ENCODE measurements at places on chromosomes 5 and 9.
A peak's percentile ranks its signal among the peaks of the same experiment; 100 is the strongest.

- DNase-seq = no peak
Measured at GRCh38 chr9:10208691-10209069, 404.1 kb downstream of the PTPRD start.

GRCh38 chr5:37834542-37835379 lies 5.1 kb downstream of the GDNF start:
- no peak for DNase-seq

- DNase-seq = no peak
Measured at GRCh38 chr9:124511891-124512805, 4.9 kb upstream of the NR5A1 start.

DNA sequence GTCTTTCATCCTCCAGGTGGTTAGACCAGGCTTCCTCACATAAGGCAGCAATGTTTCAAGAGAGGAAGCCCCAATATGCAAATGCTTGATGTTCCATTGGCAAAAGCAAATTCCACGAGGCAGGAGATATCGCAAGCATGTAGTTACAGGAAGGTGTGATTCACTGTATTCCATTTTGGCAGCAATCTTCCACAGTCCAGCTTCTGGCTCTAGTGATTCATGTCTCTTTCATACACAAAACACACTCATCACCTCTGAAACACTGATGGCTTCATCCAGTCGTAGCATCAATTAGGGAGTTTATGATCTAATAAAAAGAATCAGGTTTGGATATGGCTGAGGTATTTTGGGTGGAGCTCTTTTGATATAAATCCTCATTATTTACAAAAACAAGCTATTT lies 552.2 kb upstream of the RIOK2 start:
- DNase-seq = no peak

DNA sequence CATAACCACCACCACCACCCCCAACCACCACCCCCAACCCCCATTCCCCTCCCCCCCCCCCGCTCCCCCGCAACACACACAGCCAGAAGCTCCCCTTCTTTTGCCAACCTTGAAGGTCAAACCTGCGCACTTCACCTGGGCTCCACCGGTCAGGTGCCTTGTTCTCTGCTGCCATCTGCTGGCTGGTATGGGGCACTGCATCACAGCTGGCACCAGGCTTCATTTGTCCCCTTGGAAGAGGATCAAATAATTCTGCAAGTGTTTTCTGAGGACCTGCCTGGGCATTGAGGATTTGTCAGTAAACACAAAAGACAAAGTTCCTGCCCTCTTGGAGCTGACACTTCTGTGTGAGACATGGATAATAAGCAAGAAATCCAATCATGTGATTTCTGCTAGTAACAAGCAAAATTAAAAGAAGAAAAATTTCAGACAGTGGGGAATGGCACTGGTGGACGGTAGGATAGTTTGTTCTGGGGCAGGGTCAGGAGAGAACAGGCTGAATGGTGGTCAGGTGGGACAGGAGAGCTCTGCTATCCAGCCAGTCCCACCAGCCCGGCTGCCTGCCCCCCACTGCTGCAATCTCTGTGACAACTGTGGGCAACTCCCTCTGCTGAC lies 55.6 kb upstream of the LMX1B start:
- DNase-seq = peak; percentile 47

DNA sequence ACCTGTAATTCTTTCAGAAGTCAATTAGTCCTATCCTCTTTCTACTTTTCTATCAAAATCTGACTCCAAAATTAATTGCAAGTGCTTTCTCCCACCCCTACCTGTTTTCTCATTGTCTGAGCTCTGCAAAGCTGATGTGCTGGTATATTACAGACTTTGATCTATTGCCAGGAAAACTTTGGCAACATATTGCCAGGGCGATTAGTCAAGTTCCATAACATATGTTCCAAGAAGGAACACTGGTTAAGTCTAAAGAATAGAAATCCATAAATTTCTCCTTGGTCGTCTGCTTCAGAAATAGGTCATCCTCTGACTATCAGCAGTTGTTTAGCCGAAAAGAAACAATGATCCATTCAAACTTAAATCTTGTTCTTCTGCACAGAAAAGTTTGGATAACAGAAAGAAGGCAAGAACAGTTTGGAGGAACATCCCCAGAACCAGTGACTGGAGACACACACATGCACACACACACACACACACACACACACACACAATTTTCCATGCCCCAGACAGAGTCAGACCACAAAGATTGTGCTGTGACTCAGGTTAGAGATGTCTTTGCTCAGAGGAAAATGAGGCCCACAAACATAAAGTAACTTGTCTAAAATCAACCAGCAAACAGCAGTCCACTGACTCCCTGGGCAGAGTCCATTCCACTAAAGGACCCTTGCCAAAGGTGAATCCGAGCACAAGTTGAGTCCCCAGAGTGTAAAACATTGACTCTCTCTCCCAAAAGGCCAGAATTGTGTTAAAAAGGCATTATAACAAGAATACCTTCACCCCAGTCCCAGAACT lies 202.1 kb downstream of the DEPDC1B start:
- no peak for DNase-seq

DNA sequence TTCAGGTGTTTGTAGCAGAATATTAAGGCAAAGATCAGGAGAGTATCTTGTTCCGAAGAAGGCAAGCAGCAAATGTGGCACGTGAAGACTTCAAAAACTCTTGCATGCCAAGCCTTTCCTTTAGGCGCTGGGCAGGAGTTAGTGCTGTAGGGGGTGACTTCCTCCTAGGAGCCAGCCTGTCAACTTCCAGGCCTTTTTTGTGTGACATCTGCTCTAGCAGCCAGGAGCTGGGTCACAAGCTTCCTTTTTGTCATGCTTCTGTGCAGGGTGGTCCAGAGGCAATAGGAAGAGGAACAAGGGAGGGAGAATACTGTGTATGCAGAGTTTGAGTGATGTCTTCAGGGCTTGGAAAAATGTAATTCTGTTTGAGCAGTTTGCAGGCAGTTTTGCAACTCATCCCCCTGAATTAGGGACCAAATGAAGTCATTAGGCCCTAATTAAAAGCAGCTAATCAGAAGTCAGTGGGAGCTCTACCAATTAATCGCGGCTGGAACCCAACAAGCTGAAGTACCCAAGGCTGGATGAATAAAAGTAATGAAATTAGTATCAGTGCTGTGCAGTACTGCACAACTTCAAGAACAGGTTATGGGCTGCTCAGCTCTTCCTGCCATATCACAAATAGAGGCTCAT lies 53.5 kb downstream of the TLR4 start:
- DNase-seq = no peak

DNA sequence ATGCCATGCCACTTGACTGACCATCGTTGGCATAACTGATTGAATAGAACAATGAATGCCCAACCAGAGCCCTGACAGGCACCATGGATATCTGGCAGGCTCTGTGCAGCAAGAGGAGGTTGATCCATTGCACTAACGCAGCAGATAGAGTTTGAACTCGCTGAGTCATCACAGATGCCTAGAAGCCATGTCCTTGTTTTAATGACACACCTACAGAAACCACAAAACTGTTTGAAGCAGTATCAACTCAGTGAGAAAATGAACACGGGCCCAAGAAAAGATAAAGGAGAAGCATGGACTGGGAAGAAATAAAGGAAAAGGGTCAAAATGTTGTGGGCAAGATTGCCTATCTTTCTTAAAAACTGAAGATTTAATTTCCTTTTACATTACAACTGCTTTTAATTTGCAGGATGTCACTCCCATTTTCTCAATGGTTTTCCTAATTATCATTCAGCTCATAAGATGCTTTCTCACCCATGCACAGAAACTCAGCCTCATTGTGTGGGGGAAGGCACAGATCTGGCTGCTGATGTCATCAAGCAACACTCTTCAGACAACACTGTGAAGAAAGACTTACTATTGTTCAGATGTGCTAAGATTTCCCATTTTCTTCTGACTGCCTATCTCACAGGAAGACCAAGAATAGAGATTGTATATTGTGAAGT lies 129.0 kb downstream of the PIK3R1 start:
- DNase-seq = no peak

All from right renal cortex interstitium (tissue), 3 donors.